ENCODE measurements at places on chromosomes 11 and 22.

DNA sequence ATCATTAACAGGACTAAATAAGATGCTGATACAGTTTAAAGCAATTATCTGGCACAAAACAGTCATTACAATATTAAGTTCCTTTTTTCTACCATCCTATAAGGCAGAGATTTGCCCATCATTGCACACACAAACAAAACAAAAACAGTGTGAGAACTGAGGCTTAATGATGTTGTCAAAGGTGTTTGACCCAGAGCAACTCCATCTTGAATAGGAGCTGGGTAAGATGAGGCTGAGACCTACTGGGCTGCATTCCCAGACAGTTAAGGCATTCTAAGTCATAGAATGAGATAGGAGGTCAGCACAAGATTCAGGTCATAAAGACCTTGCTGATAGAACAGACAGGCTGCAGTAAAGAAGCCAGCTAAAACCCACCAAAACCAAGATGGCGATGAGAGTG lies 33.2 kb downstream of the CTSC start:
- no peak for DNase-seq

DNA sequence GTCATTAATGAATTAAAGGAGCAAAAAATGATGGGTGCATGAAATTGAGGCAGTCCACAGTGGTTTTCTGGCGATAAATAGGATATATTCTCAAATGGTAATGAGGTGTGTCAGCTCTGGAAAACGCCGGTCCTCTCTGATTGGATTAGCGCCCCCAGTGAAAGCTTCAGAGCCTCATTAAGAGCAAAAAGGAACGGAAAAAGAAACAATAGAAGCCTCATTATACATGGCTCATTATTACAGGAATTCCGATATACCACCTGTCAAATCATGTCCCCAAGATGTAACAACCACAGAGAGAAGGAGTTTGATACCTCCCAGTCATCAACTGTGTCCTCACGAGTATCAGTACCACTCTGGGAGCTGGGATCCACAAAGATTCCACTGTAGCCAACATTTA lies 175.7 kb upstream of the PITPNB start:
- no peak for DNase-seq

- DNase-seq, result no peak
Observed at GRCh38 chr22:19567157-19568009, 43.2 kb upstream of the CLDN5 start.

DNA sequence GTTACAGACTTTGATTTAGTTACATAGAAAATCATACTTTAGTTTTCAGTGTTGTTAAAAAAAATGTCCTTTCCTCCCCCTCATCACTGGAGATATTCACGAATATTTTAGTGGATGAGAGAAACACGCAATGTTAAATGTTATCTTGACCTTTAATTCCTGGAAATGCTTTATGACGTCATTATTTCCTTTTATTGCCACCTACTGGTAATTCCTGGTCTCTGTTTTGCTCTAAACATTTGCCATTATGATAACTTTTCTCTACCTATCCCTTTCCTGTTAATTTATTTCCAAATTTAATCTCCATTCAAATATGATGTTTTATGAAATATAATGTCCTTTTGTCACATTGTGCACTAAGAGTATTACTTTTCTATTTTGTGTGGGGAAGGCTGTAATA lies 770.6 kb downstream of the FAM181B start:
- DNase-seq, result no peak

DNA sequence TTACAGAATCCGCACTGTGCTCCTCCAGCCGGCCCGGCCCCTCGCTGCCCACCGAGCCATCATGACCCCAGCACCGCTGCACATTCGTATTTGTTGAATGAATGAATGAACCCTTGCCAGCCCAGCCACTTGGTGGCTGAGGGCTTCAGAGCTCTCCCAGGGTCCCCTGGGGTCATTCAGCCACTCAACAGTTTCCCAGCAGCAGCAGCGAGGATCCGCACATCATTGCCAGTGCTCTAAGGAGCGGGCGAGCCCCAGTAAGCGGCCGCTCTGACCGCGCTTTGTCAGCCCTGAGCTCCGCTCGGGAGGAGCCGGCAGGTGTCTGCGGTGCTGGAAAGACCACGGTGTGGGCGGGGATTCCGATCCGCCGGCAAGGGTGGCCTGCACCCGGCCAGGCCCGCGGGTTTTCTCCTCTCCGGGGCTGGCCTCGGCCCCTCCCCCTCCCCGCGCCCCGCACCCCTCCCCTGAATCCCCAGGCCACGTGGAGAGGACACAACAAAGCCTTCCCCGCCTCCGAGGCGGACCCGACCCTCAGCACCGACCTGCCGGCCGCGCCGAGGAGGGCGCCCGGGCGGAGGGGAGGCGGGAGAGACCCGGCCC lies 563 bp downstream of the BID start:
- no peak for DNase-seq

GRCh38 chr11:15852179-15852578 lies 504.2 kb downstream of the SOX6 start:
- no peak for DNase-seq

GRCh38 chr11:69001243-69002081 lies 11.6 kb downstream of the MRGPRF start:
- DNase-seq, result no peak

DNA sequence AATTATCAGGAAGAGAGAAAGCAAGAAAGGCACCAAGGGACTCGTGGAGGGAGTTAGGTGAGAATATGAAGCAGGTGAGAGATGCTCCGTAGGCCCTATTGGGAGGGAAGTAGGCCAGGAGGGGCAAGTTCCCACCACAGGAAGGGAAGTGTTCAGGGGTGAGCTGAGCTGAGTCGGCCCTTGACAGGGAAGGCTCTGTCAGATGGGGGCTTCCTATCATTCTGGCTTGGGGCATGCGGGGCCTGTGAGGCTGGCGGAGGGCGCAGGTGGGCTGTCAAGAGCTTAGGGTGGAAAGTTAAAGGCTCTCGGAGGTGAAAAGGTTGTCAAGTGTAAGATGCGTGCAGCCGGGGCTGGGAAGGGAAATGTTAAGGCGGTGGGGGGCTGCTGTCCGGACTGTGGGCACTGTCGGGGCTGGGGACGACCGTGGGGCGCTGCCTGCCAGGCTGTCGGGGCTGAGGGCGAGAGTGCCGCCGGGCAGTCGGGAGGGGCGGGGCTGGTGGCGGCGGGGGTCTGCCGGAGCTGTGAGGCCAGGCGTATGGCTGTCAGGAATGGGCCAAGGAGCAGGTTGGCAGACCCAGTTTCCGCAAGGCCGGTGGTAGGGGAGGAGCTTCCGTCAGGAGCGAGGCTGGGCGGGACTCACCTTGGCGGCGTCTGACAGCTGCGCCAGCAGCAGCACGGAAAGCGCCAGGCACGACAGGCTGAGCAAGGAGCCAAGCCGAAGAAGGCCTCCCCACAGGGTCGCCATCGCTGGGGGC lies 496 bp downstream of the TMEM9B start:
- DNase-seq, result peak; percentile 55

- DNase-seq, result no peak
Observed at GRCh38 chr11:82771781-82772180, 38.1 kb upstream of the FAM181B start.

DNA sequence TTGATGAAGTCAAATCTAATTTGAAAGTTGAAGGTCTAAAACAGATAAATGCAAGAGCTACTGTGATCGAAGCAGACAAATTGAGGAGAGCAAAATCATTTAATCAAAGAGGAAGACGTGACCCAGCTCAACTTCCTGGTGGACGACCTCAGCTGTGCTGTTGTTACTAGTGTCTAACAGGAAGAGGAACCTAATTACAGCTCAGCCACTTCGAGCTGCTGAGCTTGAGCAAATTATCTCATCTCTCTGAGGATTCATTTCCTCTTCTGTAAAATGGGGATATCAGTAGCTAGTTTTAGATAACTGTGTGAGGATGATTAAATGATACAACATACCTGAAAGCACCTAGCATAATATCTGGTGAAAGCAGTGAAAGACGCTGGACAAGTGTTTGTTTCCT lies 48.6 kb upstream of the OLFML1 start:
- no peak for DNase-seq

DNA sequence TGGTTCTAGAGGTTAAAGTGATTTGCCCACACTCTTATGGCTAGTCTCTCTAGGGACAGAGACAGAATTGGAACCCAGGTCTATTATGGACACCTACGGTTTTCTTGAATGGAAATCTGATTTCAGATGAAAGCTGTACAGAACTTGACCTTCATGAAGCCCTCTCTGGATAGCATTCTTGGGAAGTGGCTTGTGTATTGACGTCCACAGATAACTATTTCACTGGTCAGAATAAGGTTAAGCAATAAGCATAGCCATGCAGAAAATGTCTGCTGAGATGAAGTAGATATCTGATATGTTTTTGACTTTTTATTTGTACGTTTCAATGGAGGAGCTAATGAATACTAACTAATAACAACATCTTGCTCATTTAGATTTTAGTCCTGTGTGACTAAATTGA lies 1.1 kb downstream of the TLCD5 start:
- DNase-seq, result no peak

DNA sequence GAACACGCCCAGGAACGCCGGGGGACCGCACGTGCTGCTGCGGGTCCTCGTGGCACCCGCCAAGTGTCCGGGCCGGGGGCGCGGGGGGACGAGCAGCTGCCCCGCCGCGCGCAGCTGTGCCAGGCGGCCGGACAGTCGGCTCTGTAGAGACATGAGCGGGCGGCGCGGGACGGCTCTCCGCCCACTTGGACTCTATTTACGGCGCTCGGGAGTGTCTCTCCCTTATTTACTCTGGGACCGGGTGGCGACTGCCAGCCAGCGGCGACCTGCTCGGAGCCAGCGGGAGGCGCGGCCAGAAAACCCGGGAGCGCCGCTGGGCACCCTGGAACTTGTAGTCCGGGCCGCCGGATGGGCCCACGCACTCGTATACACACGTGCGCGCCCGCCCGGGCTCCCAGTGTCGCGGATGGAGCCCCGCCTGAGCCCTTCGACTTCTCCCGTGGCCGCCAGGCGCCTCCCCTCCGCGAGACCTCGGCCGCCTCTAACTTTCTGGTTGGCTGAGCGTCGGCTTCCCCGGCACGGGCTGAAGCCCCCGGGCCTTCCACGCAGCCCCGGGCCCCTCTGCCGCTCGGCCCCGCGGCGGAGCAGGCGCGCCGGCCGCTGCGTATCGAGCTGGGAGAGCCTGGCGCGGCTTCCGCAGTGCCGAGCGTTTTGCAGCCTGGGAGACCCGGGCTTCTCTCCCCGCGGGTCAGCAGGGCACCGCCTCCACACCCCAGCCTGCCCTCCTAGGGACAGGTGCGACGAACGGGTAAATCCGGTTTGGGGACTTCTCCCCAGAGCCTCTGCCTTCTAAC lies at the start of gene MACROD1:
Gene MACROD1 (minus strand): TSS at position 272 of the 794 bp plus-strand sequence. CDS start 119 bp downstream, at position 153.
- peak; percentile 55 for DNase-seq

DNA sequence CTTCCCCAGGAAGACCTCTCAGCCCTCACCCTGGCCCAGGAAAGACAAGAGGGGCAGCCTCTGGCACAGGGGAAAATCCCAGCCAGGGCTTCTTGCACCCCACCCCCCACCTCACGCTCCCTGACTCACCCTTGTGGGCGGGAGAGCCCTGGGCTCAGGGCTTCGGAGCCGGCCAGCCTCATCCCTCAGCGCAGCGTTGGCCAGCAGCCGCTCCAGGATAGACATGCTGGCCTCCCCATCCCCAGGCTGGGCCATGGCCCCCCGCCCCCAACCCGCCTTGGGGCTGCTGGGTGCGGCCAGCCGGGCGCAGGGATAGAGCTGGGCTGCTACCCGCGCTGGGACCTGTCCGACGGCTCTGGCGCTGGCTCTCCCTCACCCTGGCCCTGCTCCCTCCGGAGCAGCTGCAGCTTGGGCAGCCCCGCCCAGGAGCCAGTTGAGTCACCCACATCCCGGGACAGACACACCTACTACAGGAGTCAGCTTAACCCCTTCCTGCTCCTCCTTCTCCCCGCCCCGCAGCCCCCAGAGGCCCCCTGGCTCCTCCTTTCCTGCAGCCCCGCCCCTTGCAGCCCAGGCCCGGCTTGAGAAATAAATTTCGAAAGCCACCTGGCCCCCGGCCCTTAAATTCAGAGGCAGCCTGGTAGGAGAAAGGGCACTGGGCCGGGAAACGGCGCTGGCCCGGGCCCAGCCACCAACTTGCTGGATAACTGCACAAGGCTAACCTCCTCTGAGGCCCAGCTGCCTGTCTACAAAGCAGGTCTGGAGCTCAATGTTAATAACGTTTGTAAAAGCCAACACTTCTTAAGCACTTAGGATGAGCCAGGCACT lies 13.4 kb downstream of the TNKS1BP1 start:
- no peak for DNase-seq

DNA sequence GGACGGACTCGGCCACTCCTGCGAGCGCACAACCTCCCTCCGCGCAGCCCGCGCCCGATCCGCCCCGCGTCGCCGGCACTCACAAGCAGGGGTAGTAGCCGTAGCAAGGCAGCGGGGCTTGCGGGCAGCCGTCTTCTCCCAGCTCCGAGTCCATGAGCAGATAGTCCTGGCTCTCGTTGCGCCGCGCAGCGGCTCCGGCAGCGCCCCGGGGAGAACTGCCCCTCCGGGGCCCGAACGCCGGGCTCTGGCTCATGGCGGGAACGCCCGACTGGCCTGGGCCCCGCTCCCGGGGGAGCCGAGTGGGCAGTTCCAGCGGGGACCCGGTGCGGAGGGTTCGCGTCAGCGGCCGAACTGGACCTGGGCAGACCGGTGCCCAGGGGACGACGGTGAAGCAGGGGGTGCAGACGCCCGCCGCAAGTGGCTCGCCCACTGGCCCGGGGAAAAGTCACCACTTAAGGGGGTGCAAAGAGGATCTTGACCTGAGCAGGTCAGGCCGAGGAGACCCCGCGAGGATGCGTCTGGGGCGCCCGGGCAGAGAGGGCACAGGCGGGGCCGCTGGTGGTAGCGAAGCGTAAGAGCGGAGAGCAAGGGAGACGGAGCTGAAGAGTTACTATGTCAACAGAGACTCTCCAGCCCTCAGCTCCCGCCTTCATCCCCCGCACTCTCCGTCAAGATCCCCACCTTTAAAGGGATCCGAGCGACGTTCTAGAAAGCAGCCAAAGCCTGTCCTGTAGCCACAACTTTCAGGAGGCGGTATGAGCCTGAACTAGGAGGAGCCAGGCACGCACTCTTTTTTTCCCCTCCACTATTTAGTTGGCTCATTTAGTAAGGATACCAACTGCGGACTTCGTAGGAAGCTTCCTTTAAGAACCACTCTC lies at the start of gene TRPC6:
Gene TRPC6 (minus strand): TSS at position 757 of the 878 bp plus-strand sequence. CDS start 504 bp downstream, at position 253.
- no peak for DNase-seq

GRCh38 chr11:471468-472145 lies 21.5 kb downstream of the PTDSS2 start:
- DNase-seq, result no peak

DNA sequence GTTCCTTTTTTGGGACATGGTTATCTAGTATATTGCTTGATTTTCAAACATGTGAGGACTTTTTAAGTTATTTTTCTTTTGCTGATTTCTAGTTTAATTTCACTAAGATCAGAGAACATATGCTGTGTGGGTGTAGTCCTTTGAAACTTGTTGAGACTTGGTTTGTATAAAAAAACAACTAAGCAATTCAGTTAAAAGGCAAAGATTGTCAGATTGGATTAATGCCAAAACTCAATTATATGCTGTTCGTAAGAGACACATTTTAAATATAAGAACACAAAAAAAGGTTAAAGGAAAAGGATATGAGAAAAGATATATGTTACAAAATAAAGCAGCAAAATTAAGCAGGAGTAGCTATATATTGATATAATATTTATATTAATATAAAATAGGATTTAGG lies 17.8 kb upstream of the RRM1 start:
- DNase-seq, result no peak

All from stimulated activated CD8-positive, alpha-beta memory T cell treated with anti-CD3 and anti-CD28 coated beads, Interleukin-7, amount 100 ng/mL, for 1 hour (primary cell).